ENCODE measurements at places on chromosomes 5 and 9. TPM values are rescaled to one million over a fixed set of nuclear protein-coding genes. Genes with fewer than 3 reads are reported as not detected.

SLC25A48 gene
- not detected for total RNA-seq

ZNF658 gene
- total RNA-seq: 1.5 TPM

DRD1 gene
- total RNA-seq: not detected

SPARC gene
- total RNA-seq: 34.6 TPM

PRRX2 gene
- total RNA-seq: not detected

IL5 gene
- not detected for total RNA-seq

TAF1L gene
- total RNA-seq: not detected

PCDHA9 gene
- total RNA-seq: not detected

ANXA2R gene
- 38.7 TPM for total RNA-seq

LCN9 gene
- total RNA-seq: not detected

PALM2AKAP2 gene
- total RNA-seq: 0.62 TPM

VCAN gene
- not detected for total RNA-seq

SLC45A2 gene
- not detected for total RNA-seq

C5orf46 gene
- total RNA-seq: not detected

CSF1R gene
- total RNA-seq: not detected

PTPN3 gene
- total RNA-seq: 0.47 TPM

TNFSF15 gene
- not detected for total RNA-seq

JAKMIP2 gene
- 2.9 TPM for total RNA-seq

SLC23A1 gene
- not detected for total RNA-seq

TMEM215 gene
- not detected for total RNA-seq

PCDHA10 gene
- not detected for total RNA-seq

DDX4 gene
- not detected for total RNA-seq

DEPDC1B gene
- 2.0 TPM for total RNA-seq

PRDM9 gene
- not detected for total RNA-seq

ZNF366 gene
- not detected for total RNA-seq

LCN12 gene
- 1.4 TPM for total RNA-seq

SLC25A25 gene
- 13.8 TPM for total RNA-seq

IGIP gene
- total RNA-seq: 2.3 TPM

NR4A3 gene
- total RNA-seq: 84.1 TPM

FBP2 gene
- total RNA-seq: not detected

NR2F1-AS1 gene
- not detected for total RNA-seq

N4BP3 gene
- 2.5 TPM for total RNA-seq

BNC2 gene
- total RNA-seq: not detected

FOXD4L5 gene
- not detected for total RNA-seq

SPINK4 gene
- total RNA-seq: not detected

ARSK gene
- total RNA-seq: 3.8 TPM

ST6GALNAC6 gene
- 136 TPM for total RNA-seq

ZNF484 gene
- total RNA-seq: 16.5 TPM

ACTBL2 gene
- total RNA-seq: not detected

PAPPA gene
- total RNA-seq: 0.42 TPM

SPATA31D4 gene
- not detected for total RNA-seq

CER1 gene
- not detected for total RNA-seq

TXNDC8 gene
- not detected for total RNA-seq

FOXB2 gene
- not detected for total RNA-seq

RNF180 gene
- total RNA-seq: not detected

PTGDS gene
- 15.4 TPM for total RNA-seq

MLLT3 gene
- total RNA-seq: 63.2 TPM

PRRT1B gene
- total RNA-seq: not detected

PCDHGA2 gene
- total RNA-seq: not detected

SCGB3A2 gene
- total RNA-seq: not detected
